ENCODE measurements at places on chromosomes 7 and 10.

- no peak for DNase-seq
Measured at GRCh38 chr10:69338547-69339450, 60.5 kb downstream of the HK1 start.

DNA sequence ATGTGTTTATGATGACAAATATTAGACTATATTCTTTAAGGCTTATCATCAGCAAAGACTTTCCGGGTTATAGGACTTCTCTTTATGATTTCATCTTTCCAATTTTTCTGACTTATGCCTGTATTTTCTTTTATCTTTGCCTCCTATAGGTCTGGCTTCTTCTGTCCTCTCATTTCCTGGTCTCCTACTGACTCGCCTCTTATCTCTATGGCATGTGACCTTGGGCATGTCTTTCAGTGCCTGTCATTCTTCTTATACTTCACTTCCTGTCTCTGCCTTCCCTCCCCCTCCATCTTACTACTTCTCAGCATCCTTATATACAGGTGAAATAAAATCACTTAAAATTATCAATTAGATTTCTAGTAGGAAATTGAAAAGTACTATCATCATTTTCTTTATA lies 42.2 kb downstream of the PCDH15 start:
- DNase-seq = no peak

DNA sequence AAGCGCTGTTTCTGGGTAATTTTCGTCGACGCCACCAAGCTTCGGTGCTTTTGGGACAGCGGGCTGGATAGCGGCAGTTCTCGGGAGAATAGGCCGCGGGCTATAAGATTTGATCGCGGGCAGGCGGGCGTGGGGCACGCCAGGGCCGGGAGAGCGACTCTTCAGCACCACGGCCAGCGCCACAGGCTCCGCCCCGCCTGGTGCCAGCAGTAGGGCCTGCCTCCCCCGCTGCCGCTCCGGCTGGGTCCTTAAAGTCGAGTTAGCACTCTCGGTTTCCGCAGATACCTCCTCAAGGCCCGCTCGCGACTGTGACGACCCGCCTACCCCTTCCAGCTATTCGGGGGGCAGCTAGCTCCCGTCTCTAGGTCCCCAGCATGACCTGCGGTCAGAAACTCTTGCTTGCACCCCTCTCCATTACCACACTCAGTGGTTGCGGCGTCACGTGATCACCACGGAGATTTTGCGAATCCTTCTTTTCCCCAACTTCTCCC lies 9.4 kb downstream of the NXPH1 start:
- no peak for DNase-seq

DNA sequence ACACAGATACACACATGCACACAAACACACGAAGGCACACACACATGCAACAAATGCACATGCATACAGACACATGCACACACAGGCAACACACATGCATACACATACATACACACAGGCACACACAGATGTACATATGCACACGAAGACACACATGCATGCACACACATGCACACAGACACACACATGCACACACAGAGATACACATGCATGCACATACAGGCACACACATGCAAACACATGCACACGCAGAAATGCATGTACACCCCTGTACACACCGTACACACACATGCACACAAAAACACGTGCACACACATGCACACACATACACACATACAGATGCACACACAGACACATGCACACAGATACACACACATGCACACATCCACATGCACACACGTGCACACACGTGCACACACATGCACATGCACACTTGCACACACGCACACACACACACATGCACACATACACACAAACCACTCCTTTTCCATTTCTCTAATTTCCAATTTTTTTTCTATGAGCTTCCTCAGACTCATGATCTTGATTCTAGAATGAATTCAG lies 63.3 kb upstream of the CCZ1B start:
- no peak for DNase-seq

DNA sequence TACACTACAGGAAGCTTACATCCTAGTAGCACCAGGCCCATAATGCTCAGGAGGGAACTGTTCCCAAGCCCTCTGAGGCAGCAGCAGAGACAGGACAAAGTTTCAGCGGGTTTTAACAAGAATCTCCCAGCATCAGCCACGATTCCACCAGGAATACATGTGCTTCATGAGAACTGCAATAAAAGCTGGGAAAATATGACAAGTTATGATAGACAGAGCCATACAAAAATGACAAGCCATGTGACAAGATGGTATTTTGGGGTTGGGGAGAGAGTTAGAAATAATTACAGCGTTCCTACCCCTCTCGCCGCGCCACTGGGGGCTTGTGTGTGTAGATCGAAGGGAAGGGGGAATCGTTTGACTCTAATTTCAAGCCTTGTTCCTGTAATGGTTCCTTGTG lies 112.7 kb upstream of the CTBP2 start:
- DNase-seq = no peak

- DNase-seq = no peak
Measured at GRCh38 chr10:6038071-6038631, 24.0 kb downstream of the IL2RA start.

- no peak for DNase-seq
Measured at GRCh38 chr7:152759949-152760853, 649 bp downstream of the ACTR3B start.

GRCh38 chr7:123641901-123642300 lies 13.8 kb upstream of the LMOD2 start:
- DNase-seq = no peak

GRCh38 chr10:88226891-88227290 lies 356.2 kb downstream of the RNLS start:
- DNase-seq = no peak

- DNase-seq = no peak
Measured at GRCh38 chr7:38975944-38976392, 1.7 kb upstream of the POU6F2 start.

DNA sequence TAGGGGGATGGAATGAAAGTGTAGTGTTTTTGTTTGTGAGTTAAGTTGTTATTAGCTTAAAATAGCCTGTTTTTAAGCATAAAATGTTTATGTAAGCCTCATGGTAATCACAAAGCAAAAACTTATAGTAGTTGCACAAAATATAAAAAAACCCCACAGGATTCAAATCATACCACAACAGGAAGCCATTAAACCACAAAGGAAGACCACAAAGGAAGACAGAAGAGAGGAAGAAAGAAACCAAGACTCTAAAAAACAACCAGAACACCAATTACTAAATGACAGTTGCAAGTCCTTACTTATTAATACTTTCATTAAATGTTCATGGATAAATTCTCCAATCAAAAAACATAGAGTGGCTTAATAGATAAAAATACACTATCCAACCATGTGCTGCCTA lies 63.6 kb downstream of the ANKRD7 start:
- DNase-seq = no peak
